ENCODE measurements at places on chromosomes 3 and 15.

DNA sequence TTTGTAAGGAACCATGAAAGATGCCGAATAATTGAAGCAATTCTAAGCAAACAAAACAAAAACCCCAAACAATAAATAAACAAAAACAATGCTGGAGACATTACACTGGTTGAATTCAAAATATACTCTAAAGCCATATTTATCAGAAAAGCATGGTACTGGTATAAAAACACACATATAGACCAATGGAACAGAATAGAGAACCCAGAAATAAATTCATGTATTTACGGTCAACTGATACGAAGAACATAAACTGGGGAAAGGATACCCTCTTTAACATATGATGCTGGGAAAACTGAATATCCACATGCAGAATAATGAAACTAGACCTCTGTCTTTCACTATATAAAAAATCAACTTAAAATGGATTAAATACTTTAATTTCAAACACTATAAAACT is 214.3 kb upstream of the PDZRN3 start:
- DNase-seq: no peak

- no peak for DNase-seq
These were observed 194.9 kb downstream of the ARRDC4 start for GRCh38 chr15:98155356-98155755.

GRCh38 chr15:27271258-27271657 is 300.3 kb downstream of the GABRG3 start:
- no peak for DNase-seq

DNA sequence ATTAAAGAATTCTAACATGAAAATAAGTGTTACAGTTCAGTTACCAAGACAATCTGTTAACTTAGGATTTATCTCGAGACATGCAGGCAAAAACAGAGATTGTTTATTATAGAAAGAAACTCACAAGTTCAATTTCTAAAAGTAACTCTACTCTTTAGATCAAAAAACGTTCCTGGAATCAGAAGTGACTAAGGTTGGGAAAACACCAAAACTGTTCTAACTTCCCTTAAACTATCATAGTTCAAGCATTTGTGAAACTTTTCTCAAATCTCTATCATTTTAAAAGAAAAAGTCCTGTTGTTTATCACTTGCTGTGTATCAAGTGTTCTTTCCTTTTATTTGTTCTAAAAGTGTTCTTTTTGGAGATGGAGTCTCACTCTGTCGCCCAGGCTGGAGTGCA is 8.7 kb downstream of the WDR82 start:
- DNase-seq: no peak

- DNase-seq: peak; percentile 98
These were observed at the start of the genes EIF2A and SERP1 for GRCh38 chr3:150546226-150547044. EIF2A (plus strand) TSS chr3:150546787; CDS start chr3:150546803, 16 bp downstream. SERP1 (minus strand) TSS chr3:150546496; CDS start chr3:150546135, 361 bp downstream.

- DNase-seq: no peak
These were observed 124.8 kb downstream of the MYLK start for GRCh38 chr3:123759311-123759710.
